ENCODE measurements at places on chromosomes 12 and 14.

DNA sequence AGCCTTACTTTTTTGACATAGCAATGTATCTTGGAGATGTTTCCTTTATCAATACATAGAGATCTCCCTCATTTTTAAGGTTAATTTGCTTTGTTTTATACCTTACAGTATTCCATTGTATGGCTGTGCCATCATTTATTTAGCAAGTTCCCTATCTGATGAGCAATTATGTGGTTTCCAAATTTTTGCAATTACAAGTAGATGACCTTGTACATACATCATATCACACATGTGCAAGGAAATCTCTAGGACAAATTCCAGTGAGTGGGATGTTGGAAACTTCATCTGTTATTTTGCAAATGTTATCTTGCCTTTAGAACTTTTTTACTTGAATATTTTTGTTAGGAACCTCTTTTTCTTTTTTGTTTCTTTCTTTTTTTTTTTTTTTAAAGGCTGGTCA lies 49.7 kb downstream of the DRAM1 start:
- no peak for DNase-seq

DNA sequence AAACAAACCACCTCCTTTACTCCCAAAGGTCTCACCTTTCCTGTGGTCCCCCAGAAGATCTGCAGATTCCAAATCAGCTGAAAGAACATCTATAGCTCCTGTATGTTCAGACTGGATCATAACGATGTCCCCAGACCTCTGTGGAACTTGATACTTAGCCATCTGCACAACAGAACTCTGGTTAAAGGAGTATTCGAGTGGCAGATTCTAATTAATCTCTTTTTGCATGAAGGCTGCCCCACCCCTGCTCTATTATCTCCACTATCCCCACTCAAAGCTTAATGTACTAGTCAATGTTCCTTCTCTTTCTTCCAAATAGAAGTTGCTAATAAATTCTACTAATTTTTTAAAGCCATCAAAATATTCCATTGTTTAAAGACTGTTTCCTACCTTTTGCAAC lies 22.8 kb downstream of the GSTZ1 start:
- DNase-seq: no peak

DNA sequence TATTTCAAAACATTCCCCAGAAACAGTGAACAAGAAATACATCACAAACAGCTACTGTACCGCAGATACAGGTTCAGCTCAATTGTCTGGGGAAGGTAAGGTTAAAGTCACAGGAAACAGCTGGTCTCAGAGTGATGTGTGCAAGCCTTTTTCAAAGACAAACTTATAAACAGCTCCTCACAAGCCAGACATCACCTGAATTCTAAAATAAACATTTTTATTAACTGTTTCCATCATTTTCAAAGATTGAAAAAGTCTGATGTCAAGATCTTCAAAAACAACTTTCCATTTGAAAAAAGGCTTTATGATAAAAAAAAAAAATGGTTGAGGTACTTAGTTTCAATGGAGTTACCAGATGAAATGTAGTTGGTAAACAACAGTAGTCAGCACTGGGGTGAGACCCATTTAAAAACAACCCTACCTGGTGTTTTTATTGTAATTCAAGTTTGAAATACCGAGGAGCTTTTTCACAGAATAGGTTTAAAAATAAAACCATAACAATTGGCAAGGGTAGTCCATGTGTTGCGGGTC lies 4.0 kb downstream of the BTG1 start:
- DNase-seq: no peak

DNA sequence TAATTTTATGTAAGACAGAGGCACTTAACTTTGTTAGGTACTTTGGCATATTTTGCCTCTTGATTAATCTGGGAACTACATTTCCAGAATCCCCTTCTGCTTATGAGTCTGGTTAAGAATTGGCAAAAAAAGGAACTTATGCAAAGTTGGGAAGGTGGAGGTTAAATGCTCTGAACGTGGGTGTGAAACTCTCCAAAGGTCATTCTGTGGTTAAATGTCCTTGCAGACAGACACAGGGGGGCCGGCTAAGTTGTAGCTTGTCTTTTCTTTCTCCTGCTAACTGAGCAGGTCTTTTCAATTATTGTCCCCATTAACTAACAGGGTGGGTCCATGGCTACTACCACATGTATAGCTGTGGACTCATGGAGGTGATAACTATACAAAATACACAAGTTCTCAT lies 248.6 kb upstream of the NOVA1 start:
- no peak for DNase-seq

GRCh38 chr14:30381861-30382480 lies 177.0 kb upstream of the G2E3 start:
- DNase-seq: no peak

GRCh38 chr14:91227183-91227628 lies 17.3 kb downstream of the GPR68 start:
- DNase-seq: no peak

DNA sequence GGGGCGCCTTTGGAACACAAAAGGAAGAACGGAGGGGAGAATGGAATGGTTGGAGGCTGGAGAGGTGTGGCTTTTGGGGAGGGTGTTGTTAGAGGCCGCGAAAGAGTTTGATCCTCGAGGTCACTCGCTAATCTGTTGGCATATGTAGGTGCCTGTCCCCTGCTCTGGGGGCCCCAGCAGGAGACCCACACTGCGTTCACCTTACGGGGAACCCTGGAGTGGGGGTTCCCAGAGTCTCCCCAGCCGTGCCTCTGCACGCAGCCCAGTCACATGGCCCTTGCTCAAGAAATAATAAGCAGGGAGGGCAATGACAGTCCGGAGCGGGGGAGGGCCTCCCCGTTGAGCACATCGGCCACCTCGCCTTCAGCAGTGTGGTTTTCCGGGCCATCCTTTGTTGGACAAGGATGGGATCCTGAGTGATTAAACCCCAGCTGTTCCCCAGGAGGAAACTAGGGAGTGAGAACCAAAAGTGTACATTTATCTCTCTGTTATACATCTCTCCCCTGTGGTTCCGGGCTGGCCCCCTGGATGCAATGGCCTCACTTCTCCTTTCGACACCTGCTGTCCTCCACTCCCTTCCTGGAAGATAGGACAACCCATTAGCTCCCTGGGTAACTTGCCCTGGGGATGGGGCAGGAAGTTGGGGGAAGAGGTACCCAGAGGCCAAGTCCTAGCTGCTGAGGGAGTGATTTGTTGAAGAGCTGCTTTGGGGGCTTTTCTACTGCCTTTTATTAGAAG lies 1.3 kb downstream of the PLEKHG3 start:
- DNase-seq: no peak

DNA sequence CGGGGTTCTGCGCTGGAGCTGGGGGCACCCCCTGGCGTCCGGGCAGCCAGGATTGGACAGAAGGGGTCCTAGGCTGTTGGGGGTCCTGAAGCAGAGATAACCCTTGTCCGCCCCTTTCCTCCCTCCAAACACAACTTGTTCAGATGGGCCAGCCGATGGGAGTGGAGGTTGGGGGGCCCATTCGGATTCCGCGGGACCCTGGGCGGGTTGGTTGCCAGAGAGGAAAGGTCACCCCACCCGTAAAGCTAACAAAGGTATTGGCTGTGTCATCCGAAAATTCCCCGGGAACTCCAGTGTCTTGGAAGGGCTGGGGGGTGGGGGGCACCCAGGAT lies 1.3 kb downstream of the FAM222A start:
- DNase-seq: no peak

GRCh38 chr12:52216100-52216499 lies 16.9 kb upstream of the KRT7 start:
- no peak for DNase-seq

- DNase-seq: no peak
Measured at GRCh38 chr12:42704340-42704739, 114.8 kb upstream of the PRICKLE1 start.
